Right renal pelvis (tissue), 4 donors: ENCODE measurements at places on chromosomes 1 and 21. TPM values are rescaled to one million over a fixed set of nuclear protein-coding genes. Genes with fewer than 3 reads are reported as not detected.

GRCh38 chr1:162329826-162330225 lies 46.8 kb downstream of the SPATA46 start:
- no peak for DNase-seq

Gene KCNA10
- polyA plus RNA-seq, result not detected

GRCh38 chr21:34223376-34223775 lies 140.4 kb upstream of the KCNE2 start:
- no peak for DNase-seq

- no peak for DNase-seq
These were observed 40.0 kb downstream of the TMCO4 start for GRCh38 chr1:19759740-19760089.
